Right cardiac atrium (tissue), 5 donors: ENCODE measurements at places on chromosomes 13 and 19.
A peak's percentile ranks its signal among the peaks of the same experiment; 100 is the strongest.

GRCh38 chr13:83568019-83568418, 314.3 kb downstream of the SLITRK1 start:
- DNase-seq, result no peak

- no peak for DNase-seq
Measured at GRCh38 chr13:104376588-104376987, 1310.4 kb upstream of the SLC10A2 start.

DNA sequence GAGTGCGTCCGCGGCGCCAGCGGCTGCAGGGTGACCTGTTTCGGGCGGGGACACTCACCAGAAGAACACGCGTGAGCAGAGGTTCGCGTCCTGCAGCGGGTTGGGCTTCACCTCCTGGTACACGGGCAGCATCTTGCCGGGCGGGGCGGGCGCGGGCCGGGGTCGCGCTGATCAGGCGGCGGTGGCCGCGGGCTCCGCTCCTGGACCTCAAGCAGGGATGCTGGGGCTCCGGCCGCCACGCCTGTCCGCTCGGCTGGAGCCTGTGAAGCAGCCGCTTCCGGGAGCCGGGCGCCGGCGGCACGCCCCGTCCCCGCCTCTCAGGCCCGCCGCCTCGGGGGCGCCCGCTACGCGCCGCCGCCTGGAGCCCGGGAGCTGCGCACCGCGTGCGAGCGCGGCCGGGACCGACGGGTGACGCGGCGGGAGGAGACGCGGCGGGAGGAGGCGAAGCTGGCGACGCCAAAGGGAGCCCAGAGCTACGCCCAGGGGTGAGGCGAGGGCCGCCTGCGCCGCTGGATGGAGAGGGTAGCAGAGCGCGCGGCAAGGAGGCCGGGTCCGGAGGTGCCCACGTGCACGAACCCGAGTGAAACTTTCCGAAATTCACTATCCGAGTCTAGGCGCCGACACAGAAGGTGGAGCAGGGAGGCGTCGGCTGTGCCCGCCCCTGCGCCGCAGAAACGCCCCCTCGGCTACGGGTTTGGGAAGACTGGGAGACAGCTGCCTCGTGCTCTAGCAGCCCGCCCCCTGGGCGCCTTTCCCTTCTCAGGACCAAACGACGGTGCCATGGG, at the start of gene ABCC4:
Gene ABCC4, minus strand, starts transcription at position 269 of the 785 bp plus-strand sequence. Its CDS starts 137 bp downstream, at position 132.
- peak; percentile 76 for DNase-seq

GRCh38 chr19:4042731-4043082, 24.0 kb downstream of the ZBTB7A start:
- DNase-seq, result no peak

DNA sequence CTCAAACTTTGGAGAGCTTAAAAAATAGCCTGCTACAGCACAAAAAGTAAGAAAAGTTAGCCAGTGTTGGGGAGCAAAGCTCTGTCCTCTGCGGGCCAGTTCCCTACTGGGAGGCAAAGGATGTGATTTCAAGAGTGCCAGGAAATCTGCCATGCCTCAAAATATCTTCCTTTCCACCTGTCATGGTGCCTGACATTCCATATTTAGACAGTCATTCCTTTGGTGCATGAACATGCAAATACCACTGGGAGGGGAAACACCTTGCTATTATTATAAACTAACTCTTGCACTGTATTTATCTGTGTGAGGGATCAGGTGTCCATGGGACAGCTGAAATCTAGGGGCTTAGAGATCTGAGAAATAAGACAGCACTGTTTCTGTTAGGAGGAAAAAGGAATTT, 10.3 kb downstream of the FREM2 start:
- DNase-seq, result no peak

DNA sequence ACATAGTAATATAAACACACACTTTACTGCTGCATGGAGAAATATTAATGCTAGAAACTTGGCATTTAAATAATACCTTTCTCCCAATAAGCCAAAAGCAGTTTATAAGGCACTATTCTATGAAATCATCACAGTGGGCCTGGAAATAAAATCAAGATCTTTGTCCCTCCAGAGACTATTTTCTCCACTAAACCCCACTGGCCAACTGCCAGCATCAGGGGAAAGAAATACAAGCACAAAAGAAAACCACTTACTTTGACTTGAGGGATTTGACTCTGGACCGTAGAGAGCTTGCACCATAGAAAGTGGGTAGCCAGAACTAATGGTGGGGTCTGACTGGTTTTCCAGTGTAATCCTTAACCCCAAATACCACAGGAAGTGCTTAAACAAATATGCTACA, 71.9 kb downstream of the DCLK1 start:
- no peak for DNase-seq

GRCh38 chr19:33547676-33548075, 26.1 kb upstream of the PEPD start:
- DNase-seq, result peak; percentile 15

- DNase-seq, result peak; percentile 68
Measured at GRCh38 chr19:29263305-29264135, 50.6 kb upstream of the UQCRFS1 start.

DNA sequence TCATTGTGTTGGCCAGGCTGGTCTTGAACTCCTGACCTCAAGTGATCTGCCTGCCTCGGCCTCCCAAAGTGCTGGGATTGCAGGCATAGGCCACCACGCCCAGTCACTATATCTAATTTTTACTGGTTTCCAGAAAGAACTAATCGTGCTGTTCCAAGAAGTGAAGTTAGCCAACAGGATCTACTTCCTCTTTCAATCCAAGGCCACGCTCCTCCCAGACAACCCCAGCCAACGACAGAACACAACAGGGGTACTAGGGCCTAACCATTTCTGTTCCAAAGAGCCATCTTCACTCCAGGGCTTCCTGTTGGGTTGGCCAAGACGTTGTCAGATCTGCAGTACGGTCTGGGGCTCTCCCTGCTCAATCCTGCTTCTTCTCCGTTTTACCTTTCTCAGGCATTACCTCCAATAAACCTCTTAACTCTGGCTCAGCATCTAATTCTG, 7.0 kb upstream of the LSM14A start:
- DNase-seq, result no peak

GRCh38 chr13:78700121-78700910, 41.4 kb upstream of the OBI1 start:
- DNase-seq, result no peak

- no peak for DNase-seq
Measured at GRCh38 chr13:44292545-44292944, 81.1 kb upstream of the SERP2 start.

- DNase-seq, result no peak
Measured at GRCh38 chr13:111531505-111531904, 211.1 kb downstream of the TEX29 start.
